ENCODE measurements at places on chromosomes 11 and 22.

GRCh38 chr11:34565417-34566207, 52.0 kb upstream of the ELF5 start:
- DNase-seq: no peak

- DNase-seq: peak; percentile 99
Measured at GRCh38 chr11:115504276-115505158, at the start of gene CADM1. TSS of gene CADM1 (minus strand) at chr11:115504415.

- no peak for DNase-seq
Measured at GRCh38 chr11:72072348-72072747, 8.0 kb downstream of the NUMA1 start.

DNA sequence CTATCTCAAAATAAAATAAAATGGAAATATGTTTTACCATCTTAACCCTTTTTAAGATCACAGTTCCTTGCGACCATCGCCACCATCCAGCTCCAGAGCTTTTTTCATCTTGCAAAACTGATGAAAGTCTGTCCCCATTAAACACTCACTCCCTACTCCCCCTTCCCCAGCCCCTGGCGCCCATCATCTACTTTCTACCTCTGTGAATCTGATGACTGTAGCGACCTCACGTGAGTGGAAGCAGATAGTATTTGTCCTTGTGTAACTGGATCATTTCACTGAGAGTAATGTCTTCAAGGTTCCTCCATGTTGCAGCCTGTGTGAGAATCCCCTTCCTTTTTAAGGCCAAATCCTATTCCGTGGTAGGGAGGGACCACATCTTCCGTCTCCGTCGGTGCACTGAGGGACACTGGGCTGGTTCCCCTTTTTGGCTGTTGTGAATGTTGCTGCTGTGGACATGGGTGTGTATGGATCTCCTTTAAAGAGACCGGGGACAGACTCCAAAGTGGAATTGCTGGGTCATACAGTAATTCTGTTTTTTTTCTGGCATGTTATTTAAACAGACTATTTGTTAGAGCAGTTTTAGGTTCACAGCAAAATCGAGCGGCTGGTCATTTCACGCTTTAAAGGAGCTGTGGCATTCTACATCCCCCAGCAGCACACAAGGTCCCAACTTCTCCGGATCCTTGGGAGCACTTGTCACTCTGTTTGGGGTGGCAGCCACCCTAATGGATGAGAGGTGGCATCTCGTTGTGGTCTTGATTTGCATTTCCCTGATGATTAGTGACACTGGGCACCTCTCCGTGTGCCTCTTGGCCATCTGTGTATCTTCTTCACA, 120.0 kb downstream of the KCNQ1 start:
- no peak for DNase-seq

DNA sequence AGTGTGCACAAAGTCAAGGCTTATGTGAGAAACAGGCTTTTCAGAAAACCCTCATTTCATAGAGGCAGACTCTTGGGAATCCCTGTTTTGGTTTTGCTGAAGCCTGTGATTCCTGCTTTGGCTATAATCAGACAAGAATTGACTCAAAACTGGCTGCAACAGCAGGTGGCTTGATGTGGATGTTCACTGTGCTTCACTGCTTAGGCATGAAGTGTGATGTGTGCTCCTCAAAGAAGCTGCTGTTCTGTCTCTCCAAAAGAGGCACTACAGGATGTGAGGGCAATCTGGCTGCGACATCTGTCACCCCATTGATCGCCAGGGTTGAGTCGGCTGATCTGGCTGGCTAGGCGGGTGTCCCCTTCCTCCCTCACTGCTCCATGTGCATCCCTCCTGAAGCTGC, 103.5 kb downstream of the C11orf58 start:
- no peak for DNase-seq

- no peak for DNase-seq
Measured at GRCh38 chr11:134536219-134536618, 124.2 kb upstream of the B3GAT1 start.

DNA sequence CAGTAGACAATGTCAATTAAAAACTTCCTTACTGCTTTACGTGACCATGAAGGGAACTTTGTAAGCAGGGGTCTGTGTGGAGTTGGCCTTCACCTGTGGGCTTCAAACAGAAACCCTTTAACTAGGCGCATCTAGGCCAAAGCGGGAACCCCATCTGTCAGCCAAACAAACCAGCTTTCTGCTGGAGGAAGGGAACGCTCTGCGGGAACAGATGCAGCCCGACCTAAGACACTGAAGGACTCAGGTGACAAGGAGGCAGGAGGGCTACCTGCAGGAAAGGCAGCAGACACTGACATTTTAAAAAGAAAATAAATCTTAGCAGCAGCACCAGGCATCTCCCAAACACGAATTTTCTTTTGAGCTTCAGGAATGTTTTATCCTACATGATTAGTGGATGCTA, 78.4 kb downstream of the CADM1 start:
- no peak for DNase-seq

- DNase-seq: peak; percentile 47
Measured at GRCh38 chr11:65524014-65524740, 706 bp upstream of the SCYL1 start.

- DNase-seq: no peak
Measured at GRCh38 chr11:28227460-28227859, 119.3 kb downstream of the METTL15 start.
